ENCODE measurements at places on chromosomes 7 and 10.
A peak's percentile ranks its signal among the peaks of the same experiment; 100 is the strongest.

- DNase-seq = no peak
Measured at GRCh38 chr10:14403881-14404623, 73.3 kb upstream of the FRMD4A start.

GRCh38 chr10:84551437-84552120 lies 223.2 kb downstream of the CCSER2 start:
- no peak for DNase-seq

GRCh38 chr10:70122742-70123141 lies 9.9 kb downstream of the AIFM2 start:
- no peak for DNase-seq

DNA sequence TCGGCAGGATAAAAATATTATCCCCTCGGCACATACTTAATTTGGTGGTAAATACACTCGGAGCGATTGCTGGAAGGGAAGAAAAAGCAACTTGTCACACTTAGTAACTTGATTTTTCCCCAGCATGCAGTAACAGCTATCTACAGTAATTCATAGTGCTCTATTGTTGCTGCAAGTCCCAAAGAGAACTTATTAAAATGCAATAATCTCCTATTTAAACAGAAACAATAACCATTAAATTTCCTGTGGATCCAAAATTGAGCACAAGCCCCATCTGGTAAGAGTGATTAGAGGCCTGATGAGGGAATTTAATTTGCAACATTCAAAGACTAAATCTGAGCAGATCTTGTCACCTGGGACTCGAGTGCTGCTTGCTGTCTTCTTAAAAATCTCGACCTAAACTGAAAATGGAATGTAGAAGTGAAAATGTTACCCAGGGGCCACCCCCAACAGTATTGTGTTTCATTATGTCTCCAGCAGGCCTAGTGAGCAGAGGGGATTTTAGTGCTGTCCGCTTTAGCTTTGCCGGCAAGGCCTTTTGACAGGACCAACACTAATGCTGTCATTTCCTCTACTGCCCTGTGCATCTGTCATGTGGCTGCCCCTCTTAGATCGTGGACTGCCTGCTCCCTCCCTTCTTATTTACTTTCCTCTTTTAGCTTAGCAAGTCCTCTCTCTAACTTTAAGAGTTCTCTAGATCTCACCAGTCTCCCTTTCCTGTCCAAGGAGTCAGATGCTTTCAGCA lies 639.7 kb downstream of the AUTS2 start:
- no peak for DNase-seq

DNA sequence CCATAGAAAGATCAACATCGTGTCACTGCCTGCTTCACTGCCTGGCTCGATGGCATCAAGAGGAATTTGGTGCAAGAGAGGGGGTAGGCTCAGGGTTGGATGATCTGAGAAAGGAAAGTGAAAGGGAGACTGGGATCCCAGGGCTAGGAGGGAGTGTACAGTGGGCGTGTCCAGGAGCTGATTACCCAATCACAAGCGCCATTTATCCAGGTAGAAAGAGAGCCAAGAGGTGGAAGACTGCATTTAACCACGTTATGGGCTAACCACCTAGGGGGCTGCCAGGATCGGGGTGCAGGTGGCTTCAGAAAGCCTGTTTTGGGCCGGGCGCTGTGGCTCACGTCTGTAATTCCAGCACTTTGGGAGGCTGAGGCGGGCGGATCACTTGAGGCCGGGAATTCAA lies 10.3 kb downstream of the PODXL start:
- peak; percentile 60 for DNase-seq

Data from RWPE1 (cell line).